ENCODE measurements at places on chromosomes 3 and 15. TPM values are rescaled to one million over a fixed set of nuclear protein-coding genes. Genes with fewer than 3 reads are reported as not detected.

Gene HMCES
- total RNA-seq, result 29.6 TPM

Gene MYZAP
- total RNA-seq, result 3.8 TPM

Gene SI
- total RNA-seq, result not detected

Gene HAPLN3
- 3.9 TPM for total RNA-seq

Gene GOLGA6L7
- not detected for total RNA-seq

Gene LCTL
- total RNA-seq, result 0.36 TPM

Gene XPC
- 47.5 TPM for total RNA-seq

Gene PLS1
- 7.2 TPM for total RNA-seq

Gene RCN2
- total RNA-seq, result 115 TPM

Gene CISH
- total RNA-seq, result 15.2 TPM

DNA sequence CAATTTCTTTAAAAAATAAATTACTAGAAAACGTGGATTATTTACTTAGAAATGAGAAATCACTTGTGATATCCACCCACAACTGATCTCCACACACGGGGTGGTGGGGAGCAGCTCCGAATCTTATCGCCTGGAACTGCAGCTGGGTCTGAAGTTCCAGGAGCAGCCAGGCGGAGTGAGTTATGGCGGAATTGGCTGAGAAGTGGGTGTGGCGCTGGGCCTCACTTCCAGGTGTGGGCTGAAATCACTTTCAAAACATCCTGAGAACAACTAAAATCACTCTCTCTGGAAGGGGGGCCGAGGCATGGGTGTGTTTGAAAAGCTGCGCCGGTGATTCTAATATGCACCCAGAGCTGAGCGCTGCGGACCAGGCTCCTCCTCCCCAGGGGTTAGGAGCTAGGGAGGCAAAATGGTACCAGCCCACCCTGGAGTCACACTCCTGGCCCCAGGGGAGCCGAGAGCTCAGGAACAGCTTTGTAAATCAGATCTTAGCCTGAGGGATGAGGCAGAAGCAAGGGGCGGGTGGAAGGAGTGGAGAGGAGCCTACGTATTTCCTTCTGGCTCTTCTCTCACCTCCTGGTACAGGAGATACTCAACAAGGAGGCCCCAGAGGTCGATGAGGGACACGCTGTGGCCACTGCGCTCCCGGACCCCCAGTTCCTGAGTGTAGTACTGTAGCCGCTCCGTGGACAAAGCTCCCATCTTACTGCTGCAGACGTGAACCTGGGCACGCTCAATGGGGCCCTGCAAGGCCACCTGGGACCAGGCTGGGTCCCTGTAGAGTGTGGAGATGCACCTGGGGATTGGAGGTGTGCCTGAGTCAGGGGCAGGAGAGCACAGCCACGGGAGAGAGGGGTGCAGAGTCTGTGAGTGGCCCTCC lies 9.6 kb downstream of the PLA2G4F start:
- no peak overlapping the region for H3K27ac ChIP-seq
- DNase-seq, result peak; percentile 34
- peaks cover 23% of the 10 kb centered on the region for H3K4me1 ChIP-seq
- no peaks in the 10 kb centered on the region for H3K36me3 ChIP-seq
- peaks cover 10% of the 10 kb centered on the region for H3K27me3 ChIP-seq
- no peak overlapping the region for H3K4me3 ChIP-seq

- peaks cover 39% of the 10 kb centered on the region for H3K4me1 ChIP-seq
- DNase-seq, result no peak
- H3K27me3 ChIP-seq, result no peaks in the 10 kb centered on the region
- no peaks in the 10 kb centered on the region for H3K36me3 ChIP-seq
- H3K4me3 ChIP-seq, result no peak overlapping the region
Measured at GRCh38 chr3:151818361-151818760, 4.4 kb downstream of the AADAC start.

GRCh38 chr3:120299403-120299802 lies 14.4 kb upstream of the GPR156 start:
- no peak overlapping the region for H3K4me3 ChIP-seq
- DNase-seq, result no peak
- H3K27me3 ChIP-seq, result peaks cover 2% of the 10 kb centered on the region
- H3K36me3 ChIP-seq, result peaks cover 4% of the 10 kb centered on the region

DNA sequence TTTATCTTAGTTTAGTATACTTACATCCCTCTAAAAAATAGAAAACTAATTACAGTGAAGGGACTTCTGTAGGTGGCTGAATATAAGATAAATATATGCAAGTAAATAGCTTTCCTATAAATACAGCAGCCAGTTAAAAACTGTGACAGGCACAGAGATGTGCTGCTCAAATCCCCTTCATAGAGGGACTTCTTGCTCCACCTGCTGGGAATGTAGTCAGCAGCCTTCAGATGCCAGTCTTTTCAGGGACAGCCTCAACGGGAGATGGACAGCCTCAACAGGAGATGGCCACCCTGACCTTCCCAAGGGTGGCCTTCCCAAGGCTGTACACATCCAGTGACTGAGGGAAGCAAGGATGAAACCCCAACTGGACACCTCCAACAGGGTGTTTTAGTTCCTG lies 15.7 kb upstream of the PRR23E start:
- H3K27ac ChIP-seq, result no peak overlapping the region
- H3K4me1 ChIP-seq, result peaks cover 13% of the 10 kb centered on the region

DNA sequence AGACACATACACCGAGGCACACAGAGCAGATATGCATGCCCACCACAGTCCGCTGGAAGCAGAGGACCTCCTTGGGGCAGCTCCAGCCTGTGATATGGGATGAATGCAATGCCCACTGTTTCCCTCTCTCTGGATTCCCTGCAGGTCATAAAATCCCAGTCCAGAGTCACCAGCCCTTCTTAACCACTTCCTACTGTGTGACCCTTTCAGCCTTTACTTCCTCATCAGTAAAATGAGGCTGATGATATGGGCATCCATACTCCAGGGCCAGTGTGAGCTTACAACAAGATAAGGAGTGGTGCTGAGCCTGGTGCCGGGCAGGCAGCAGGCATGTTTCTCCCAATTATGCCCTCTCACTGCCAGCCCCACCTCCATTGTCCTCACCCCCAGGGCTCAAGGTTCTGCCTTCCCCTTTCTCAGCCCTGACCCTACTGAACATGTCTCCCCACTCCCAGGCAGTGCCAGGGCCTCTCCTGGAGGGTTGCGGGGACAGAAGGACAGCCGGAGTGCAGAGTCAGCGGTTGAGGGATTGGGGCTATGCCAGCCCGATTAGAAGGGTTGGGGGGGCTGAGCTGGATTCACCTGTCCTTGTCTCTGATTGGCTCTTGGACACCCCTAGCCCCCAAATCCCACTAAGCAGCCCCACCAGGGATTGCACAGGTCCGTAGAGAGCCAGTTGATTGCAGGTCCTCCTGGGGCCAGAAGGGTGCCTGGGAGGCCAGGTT lies at the start of gene GNAT1:
Gene GNAT1, plus strand, starts transcription at position 675 of the 725 bp plus-strand sequence. CDS start 116 bp downstream, outside the sequence.
- no peak within 1 kb of the TSS for H3K4me3 ChIP-seq
- peaks cover 5% of the 10 kb centered on the region for H3K4me1 ChIP-seq
- DNase-seq, result no peak
- H3K27ac ChIP-seq, result no peak within 1 kb of the TSS

DNA sequence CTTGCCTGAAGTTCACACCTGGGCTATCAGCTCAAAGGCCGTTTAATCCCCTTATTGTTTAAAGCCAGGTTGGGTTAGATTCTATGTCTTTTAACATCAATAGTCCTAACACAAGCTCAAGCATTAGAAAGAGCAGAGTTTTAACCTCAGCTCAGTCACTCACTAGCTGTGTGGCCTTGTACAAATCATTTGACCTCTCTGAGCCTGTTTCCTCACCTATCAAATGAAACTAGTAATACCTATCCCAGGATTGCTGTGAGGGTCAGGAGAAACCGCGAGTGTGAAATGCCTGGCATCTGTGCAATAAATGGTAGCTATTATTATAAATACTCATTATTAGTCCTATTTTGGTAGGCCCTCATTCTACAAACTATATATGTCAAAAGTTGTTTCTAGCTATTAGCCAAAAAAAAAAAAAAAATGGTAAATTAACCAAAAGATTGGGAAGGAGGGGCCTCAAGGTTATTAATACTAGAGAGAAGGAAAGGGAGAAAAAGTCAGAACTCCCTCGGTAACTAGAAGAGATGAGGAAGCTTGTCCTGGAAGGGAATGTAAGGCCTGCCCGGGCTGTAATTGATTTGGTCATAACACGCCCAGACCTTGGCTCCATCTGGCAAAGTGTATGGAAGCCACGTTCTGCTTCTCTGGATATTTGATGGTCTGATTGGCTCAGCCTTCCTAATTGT lies 510.5 kb upstream of the PROK2 start:
- peaks cover 7% of the 10 kb centered on the region for H3K27me3 ChIP-seq
- no peaks in the 10 kb centered on the region for H3K36me3 ChIP-seq
- H3K27ac ChIP-seq, result no peak overlapping the region
- DNase-seq, result no peak

DNA sequence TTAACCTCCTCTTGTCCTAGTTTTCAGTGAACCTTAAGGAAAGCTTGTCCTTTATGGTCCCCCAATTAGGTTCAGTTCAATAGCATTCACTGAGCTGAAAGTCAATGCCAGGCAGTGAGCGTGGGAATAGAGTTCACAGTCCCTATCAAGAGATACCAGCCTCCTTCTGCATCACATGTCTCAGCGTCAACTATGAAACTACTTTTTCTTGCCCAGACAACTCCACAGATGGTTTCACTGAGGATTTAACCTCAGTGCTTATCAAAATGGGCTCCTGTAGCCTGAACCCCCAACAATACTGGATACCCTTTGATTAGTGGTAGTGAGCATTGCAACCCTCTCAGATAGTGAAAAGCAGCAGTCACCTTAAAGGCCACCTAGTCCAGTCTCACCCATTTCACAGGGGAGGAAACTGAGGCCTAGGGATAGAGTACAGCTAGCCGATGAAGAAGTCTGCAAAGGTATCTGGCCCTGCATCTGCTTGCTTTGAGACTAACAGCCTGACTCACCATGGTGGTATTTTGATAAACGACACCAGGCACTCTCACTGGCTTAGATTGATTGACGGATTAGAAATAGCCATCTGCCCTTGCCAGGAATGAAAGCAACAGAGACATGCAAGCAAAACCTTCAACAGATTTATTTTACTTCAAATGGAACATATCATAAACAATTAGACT lies 1.6 kb upstream of the UBA3 start:
- peaks cover 3% of the 10 kb centered on the region for H3K36me3 ChIP-seq
- no peak overlapping the region for H3K27ac ChIP-seq
- DNase-seq, result no peak
- H3K4me1 ChIP-seq, result peaks cover 53% of the 10 kb centered on the region
- no peaks in the 10 kb centered on the region for H3K27me3 ChIP-seq
- H3K4me3 ChIP-seq, result no peak overlapping the region

- peaks cover 5% of the 10 kb centered on the region for H3K27me3 ChIP-seq
- H3K4me1 ChIP-seq, result no peaks in the 10 kb centered on the region
- no peaks in the 10 kb centered on the region for H3K36me3 ChIP-seq
- no peak overlapping the region for H3K4me3 ChIP-seq
- H3K27ac ChIP-seq, result no peak overlapping the region
Measured at GRCh38 chr3:131701153-131701770, 198.5 kb upstream of the MRPL3 start.

- H3K27ac ChIP-seq, result no peak overlapping the region
- no peak for DNase-seq
- H3K4me3 ChIP-seq, result no peak overlapping the region
- H3K27me3 ChIP-seq, result no peaks in the 10 kb centered on the region
Measured at GRCh38 chr3:175619369-175619768, 760.2 kb downstream of the NAALADL2 start.

DNA sequence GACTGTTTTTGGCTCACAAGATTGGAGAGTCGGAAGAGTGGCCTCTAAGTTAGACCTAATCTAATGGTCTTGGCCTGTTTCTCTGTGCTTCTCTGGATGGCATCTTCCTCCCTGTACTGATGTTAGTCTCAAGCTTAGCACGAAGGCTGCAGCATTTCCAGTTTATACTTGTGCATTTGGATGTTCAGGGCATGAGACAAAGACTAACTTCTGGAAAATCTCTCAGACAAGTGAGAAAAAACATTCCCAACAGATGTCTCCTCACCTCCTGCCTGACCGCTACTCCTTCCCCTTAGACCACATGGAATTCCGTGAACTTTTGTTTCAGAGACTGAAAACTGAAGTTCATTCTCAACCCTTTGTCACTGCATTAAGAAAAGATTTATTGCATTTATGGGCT lies 410.8 kb upstream of the MCTP2 start:
- H3K4me1 ChIP-seq, result peaks cover 17% of the 10 kb centered on the region
- H3K27ac ChIP-seq, result no peak overlapping the region
- no peaks in the 10 kb centered on the region for H3K36me3 ChIP-seq
- no peak for DNase-seq
- H3K27me3 ChIP-seq, result no peaks in the 10 kb centered on the region

- H3K27me3 ChIP-seq, result peaks cover 10% of the 10 kb centered on the region
- no peaks in the 10 kb centered on the region for H3K36me3 ChIP-seq
Measured at GRCh38 chr3:53672981-53673380, 173.2 kb downstream of the CHDH start.

- H3K27ac ChIP-seq, result no peak overlapping the region
- H3K27me3 ChIP-seq, result peaks cover 7% of the 10 kb centered on the region
- H3K4me1 ChIP-seq, result peaks cover 27% of the 10 kb centered on the region
- no peak overlapping the region for H3K4me3 ChIP-seq
- no peak for DNase-seq
- no peaks in the 10 kb centered on the region for H3K36me3 ChIP-seq
Measured at GRCh38 chr15:93985176-93985575, 246.2 kb upstream of the MCTP2 start.

GRCh38 chr3:177119829-177120228 lies 77.5 kb downstream of the TBL1XR1 start:
- H3K36me3 ChIP-seq, result no peaks in the 10 kb centered on the region
- DNase-seq, result no peak
- peaks cover 60% of the 10 kb centered on the region for H3K4me1 ChIP-seq
- no peak overlapping the region for H3K27ac ChIP-seq
- no peak overlapping the region for H3K4me3 ChIP-seq

GRCh38 chr3:159861369-159861987 lies 127.2 kb upstream of the IL12A start:
- no peaks in the 10 kb centered on the region for H3K36me3 ChIP-seq
- H3K4me3 ChIP-seq, result no peak overlapping the region
- no peak overlapping the region for H3K27ac ChIP-seq
- DNase-seq, result no peak
- peaks cover 57% of the 10 kb centered on the region for H3K4me1 ChIP-seq

GRCh38 chr3:69120879-69121464 lies 1.4 kb downstream of the LMOD3 start:
- DNase-seq, result peak; percentile 34
- no peak overlapping the region for H3K4me3 ChIP-seq
- no peak overlapping the region for H3K27ac ChIP-seq
- H3K4me1 ChIP-seq, result peaks cover 23% of the 10 kb centered on the region
- H3K27me3 ChIP-seq, result no peaks in the 10 kb centered on the region

DNA sequence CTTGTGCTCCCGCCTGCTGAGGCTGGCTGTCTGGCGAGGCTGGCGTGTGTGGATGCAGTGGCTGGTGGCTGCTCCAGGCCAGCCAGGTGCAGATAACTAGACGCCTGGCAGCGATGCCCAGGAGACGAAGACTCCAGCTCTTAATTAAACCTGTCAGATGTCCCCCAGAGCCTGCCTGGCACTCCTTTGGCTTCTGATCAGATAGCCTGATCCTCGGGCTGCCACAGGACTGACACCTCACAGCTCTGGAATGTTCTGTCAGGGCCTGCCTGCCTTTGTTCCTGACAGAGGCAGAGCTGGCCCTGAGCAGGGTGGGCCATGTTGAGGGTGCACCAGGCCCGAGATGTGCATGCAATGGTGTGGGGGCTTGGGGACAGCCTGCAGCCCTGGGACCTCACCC lies 36.5 kb downstream of the PLXNA1 start:
- no peak overlapping the region for H3K4me3 ChIP-seq
- peaks cover 11% of the 10 kb centered on the region for H3K36me3 ChIP-seq
- DNase-seq, result no peak
- H3K4me1 ChIP-seq, result no peaks in the 10 kb centered on the region
- no peak overlapping the region for H3K27ac ChIP-seq

Data from mesothelial cell of epicardium (in vitro differentiated cells).